ENCODE measurements at places on chromosomes 7 and 10.

DNA sequence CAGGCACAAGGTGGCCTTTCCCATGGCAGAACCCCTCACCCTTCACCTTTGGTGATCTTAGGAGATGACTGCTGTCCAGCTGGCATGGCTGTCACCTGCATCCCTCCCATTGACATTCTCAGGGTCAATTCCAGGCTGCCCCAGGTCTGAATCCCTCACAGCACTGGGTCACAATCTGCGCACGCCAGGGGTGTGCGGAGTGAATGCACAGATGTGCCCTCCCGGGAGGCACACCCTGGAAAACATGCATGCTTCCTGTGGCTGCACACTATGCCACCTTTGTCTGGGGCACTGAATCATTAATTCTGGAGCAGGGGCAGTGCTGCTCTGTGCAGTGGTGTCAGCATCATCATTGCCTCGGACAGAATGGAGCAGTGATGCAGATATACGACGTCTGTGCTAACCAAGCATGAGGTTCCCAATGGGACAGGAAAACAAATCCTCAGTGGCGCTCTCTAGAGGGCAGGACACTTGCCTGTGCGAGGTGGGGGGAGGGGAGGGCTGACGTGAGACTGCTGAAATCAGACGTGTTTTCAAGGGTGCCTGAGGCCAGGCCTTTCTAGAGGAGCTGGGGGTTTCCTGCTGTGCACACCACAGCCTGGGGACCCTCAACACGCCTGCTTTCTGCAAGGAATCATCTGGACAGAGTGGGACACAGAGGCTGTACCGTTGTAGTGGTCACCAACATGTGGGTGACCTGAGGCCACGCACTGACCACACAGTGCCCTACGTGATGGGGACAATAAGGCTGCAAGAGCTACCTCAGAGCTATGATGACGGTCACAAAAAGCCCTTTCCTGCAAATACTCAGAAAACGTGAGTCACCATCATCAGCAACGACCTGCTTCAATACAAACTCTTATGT, 77.9 kb downstream of the HIPK2 start:
- DNase-seq = no peak

DNA sequence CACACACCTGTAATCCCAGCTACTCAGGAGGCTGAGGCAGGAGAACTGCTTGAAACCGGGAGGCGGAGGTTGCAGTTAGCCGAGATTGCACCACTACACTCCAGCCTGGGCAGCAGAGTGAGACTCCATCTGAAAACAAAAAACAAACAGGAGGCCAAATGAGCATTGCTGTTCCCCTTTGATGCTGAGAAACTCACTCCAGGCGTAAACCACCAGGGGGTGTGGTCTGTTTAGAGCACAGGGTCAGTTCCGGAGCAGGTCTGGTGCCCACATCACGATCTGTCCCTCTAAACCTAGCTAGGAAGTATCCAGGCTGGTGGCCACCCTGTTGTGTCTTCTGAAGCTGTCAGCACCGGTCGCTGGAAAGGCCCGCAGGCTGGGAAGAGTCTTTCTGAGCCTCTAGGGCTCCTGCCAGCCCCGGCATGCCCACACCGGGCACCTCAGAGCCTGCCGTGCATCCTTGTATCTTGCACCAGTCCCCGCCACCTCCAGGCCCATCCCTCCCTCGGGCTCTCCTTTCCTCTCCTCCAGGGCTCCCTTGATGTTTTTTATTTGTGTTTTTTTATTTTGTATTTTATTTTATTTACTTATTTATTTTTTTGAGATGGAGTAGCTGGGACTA, 66.3 kb upstream of the SH2B2 start:
- no peak for DNase-seq

DNA sequence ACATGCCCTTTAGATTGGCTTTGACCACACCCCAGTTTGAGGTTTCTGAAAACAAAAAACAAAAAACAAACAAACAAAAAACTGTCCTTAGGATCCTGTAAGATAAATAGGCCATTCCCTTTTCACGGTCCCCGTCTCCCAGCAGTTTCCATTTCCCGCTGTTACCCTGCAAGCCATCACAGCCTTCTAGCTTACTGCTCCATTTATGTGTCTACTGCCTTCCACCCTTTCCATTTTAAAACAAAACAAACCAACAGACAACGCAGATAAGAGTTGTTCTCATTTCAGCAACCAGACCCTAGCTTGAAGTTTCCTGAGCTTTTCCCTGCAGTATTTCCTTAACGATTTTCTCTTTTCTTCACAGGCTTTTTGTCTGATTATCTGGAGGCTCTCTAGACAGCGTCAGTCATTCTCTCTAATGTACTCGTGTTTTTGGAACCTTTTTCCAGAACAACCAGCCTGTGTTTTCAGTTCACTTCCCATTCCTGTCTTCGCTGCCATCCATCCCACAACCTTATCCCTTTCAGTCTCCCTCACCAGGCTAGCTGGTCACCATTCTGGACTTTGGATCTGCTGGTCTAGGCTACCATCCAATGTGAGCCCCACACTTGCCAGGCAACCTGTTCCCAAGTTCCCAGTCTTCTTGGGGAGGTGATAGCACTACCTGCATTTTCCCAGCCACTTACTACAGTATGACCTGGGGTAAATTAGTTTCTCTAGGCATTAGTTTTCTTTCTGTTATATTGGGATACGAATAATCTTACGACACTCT, 317.3 kb upstream of the FZD1 start:
- no peak for DNase-seq

DNA sequence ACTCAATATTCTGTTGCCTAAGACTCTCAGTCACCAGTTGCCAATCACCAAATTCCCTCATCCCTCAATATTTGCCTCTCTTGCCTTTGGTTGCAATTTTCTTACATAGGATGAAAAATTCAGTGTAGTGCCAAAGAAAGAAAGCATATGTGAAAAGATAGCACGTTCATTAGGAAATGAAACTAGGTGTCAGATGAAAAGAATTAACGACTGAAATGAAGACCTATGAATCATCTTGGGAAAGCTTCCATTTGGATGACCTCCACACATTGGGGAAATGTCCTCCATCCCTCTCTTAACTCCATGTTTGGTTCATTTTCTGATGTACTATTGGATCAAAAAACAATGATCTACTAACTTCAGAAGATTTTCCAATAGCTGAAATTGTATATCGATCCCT, 145.1 kb upstream of the MEOX2 start:
- no peak for DNase-seq

GRCh38 chr10:529468-530230, 159.8 kb downstream of the DIP2C start:
- no peak for DNase-seq

DNA sequence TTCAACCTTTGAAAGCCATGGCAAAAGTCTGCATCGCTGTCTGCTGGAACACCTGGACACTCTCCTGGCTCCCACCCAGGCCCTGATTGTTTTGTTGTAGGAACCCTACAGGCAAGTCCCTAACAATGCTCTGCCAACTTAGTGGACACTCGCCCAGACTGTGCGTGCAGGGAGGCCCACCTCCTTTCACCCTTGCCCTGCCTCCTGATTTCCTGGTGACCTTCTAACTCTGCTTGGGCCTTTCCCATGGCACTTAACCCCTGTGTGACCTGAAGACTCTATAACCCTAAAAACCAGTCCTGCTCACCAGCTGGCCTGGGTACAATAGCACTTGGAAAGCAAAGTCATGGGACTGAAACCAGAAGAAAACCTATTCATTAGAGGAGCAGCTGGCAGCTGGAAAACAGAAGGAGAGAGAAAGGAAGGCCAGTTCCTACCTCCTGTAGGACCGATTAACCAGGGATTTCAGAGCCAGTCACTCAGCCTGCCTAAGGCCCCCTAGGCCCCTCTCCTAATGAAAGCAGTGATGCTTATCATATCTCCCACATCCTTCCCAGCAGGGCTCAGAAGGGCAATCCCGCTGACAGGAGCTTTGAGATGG, 82.7 kb upstream of the KMT2E start:
- DNase-seq = no peak

GRCh38 chr10:3681642-3682554, 103.1 kb downstream of the KLF6 start:
- no peak for DNase-seq

DNA sequence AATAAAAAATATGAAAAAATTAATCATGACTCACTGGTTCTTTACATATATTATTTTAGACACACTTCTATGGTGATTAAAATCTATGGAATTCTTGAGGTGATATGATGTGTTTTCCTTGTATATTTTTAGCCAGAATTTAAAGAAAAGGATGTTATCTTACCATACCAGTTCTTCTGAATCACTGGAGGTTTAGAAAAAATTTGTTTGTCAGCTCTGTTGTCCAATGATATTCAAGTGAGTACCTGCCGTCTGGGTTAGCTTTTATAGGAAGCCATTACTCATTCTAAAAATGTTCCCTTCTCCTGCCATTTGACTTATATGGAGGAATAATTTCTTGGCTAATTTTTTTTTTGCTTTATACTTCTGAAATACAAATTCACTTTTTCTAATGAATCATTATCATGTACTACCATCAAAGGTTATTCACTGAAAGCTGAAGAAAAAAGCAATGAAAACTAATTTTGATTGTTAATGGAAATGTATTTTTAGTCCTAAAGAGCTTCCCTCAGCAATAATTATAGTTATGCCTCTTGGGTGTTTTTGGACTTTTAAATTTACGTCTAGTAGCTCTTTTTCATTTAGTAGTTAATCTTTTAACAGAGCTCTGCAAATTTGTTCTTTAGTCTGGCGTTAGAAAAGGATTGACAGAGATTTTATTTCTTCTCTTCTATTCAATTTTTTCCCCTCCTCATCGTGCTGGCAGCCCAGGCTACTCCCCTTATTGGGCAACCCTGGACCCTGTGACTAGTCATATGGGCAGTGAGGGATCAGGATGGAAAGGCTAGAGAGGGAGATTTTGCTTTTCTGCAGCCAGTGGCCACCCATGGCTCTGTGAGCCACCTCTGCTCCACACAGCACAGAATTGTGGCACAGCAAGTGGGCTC, 434.2 kb downstream of the LRMDA start:
- no peak for DNase-seq

DNA sequence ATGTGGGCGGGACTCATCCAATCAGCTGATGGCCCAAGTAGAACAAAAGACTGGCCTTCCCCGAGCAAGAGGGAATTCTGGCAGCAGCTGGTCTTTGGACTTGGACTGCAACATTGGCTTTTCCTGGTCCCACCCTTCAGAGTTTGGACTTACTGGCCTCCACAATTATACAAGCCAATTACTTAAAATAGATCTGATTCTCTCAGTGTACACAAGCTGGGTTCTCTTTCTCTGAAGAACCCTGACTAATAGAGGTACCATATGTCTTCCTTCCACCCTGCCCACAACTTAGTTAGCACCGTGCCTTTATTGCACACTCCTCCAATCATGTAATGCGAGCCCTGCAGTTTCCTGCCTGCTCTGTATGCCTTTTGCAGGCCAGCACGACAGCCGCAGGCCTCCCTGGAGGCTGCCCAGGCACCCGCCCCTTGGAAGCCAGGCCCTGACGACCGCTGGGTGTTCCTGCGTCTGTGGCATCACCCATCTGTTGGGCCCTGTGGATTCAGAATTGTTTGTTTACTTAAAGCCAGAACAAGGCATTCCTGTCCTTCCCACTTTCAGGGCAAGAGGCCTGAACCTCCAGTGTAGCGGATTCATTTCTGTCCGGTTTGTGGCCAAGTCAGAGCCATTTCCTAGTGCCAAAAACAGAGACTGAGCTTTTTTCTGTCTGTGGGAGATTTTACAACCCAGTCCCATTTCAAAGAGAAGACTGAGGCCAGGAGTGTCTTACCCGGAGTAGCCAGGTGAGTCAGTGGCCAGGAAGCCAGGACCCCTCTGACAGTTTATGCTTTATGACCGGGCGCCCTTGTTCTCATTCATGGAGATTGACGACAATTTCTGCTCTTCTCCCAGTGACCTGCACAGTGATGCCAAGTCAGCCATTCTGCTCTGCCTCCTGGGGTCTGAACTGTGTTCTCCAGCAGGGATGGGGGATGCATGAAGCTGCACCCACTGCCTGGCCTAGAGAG, 968 bp upstream of the INMT start:
- peak; percentile 88 for DNase-seq

DNA sequence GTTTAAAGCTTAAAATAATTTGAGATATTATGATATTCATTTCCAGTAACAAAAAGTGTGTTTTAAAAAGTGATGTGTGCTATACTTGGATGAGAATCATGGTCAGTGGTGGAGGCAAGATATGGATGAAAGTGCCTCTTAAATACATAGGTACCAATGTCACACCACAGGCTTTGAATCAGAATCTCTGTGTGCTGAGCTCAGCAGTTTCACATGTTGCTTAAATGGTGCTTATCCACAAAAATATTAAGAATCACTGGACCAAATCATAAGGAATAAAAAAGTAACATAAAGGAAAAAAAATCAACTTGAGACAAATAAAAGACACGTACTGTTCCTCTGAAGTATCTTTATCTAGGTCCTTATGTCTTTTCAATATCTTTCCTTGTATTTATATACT, 850.5 kb upstream of the POT1 start:
- no peak for DNase-seq

DNA sequence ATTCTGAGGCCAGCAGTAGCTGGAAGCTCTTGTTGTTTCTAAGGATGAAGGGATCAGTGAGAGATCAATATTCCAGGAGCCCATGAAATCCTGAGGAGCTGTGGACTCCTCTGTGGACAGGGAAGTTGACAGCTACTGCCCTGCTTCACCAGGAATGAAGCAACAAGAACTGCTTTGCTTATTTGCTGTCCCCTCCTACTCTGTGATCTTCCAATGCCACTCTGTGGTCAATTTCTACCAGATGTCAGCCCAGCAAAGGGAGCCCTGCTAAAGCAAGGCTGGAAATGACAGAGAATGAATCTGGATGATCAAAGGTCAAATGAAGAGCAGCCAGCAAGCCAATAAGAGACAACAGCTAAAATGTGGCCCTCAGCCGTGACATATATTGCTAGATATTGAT, 227.5 kb upstream of the CHRM2 start:
- DNase-seq = no peak

- no peak for DNase-seq
Measured at GRCh38 chr10:90847436-90847835, 10.4 kb downstream of the HTR7 start.

DNA sequence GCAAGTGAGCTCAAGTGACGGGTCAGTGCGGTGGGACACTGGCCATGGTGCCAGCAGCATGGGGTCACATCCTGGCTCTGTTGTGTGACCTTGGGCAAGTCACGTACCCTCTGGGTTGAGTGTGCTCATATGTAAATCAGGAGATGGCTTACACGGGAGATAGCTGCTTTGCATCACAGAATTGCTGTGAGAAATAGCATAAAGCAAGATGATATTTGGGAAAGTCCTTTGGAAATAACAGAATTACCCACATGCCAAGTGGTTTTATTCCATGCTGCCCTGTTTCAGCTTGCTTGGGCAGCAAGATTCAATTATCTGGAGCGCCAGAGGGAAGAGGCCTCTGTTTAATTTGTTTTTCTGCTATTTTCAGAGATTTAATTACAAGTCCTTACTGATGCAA, 48.9 kb downstream of the LYZL2 start:
- DNase-seq = no peak

DNA sequence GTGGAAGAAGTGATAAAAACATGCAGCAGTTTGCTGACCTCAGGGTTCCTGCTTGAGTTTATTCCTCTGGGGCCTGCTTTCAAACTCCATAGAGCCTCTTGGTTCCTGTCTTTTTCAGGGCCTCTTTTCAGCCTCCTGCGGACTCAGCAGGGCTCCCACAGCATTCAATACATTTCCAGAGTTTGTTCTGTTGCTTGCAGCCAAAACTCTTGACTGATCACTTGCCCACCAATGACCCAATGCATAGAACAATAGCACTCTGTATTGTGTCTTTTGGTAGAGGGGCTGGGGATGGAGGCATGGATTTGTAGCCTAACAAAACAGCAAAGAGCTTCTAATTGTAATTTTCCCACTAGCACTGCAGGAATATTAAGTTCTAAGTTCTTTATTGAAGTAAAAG, 50.8 kb upstream of the CREB5 start:
- no peak for DNase-seq

All from GM04504 (cell line).